ENCODE measurements at places on chromosomes 3 and 15.

DNA sequence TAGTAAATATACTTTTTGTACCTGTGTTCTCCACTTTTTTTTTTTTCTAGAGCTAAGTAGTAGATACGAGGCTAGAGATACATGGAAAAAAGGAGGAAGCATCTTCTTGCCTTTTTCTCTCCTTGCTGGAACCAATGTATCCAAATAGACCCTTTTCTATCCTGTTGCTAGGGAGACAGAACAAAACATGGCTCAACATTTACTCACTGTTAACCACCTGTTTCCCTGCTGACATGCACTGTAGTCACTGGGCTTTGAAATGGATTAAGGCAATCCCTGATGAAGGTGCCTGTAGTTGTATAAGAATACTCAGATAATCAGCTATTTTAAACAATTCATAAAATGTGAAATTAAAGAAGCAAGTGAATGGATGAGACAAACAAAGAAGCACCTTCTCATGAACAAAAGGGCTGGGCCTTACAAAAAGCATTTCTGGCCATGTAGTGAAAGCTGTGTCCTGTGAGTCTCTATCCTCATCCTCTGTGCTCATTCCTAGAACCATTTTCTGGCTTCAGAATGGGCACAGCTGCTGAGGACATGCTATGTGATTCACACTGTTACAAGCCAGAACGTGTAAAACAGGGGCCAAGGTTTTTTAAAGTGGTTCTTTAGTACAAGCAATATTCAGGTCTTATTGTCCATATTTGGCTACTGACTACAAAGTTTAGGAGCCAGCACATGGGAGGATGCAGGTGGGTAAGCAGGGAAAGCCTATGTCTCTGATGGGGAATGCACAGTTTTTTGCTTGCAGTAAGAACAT, 100.4 kb upstream of the NDN start:
- DNase-seq = no peak

GRCh38 chr15:90870354-90871138, 2.2 kb downstream of the FURIN start:
- no peak for DNase-seq

DNA sequence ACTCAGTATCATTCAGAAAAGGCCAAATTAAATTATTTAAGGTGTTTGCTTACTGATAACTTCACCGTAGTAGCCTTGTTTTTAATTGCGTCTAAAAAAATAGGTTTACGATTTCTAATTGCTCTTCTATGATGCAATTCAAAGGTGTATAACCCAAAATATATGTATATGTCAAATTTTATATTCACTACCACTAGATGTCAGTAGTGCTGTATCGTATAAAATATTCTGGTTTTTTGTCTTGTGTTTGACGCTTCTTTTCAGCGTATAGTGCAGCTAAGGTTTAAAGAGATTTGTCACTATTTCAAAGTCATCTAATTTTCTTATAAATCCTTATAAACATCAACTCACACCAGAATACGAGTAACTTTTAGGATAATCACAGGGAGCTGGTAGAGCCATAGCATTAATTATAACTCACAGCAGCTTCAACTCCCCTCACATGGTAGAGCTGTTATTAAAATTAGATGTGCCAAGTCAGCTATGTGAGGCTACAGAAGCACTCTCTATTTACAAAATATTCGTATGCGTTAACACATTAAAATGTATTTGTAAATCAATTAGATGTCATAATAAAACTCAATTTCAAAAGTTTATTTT, 3.5 kb downstream of the PFN2 start:
- DNase-seq = peak; percentile 70

DNA sequence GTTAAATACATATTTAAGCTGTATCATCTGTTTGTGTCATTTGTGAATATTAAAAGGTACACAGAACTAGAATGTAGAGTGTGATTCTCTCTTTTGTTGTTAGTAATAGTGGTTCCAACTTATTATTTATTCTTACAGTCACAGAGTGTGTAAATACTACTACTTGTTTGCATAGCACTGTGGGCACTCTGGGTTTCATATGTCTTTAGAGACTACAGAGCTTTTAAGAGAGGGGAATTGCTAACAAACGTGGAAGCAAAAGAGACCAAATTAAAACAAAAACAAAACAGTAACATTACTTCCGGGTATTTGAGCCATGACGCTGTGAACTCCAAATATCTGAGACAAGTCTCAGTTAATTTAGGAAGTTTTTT, 828.0 kb upstream of the DPPA4 start:
- no peak for DNase-seq

DNA sequence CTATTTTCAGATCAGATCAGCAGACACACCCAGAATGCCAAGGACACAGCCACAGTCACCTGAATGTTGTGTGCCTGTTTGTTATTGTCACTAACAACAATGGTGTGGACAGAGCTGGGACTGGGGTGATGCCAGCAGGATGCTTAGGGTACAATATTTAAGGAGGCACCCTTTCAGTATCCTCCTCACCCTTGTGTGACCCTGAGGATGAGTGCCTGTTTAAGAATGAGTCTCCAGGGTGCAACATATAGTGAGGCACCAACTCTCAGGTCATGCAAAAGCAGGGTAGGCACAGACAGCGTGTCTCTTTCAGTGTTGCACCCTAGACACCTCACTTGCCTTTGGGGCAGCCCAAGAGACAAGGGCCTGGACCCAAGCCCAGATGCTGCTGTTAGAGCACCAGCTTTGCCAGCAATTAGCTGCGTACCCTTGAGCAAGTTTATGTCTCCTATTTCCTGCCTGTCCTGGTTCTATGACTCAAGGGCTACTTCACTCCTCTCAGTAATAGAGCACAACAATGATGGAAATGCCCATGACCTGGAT, 122.6 kb downstream of the AQP9 start:
- DNase-seq = no peak

DNA sequence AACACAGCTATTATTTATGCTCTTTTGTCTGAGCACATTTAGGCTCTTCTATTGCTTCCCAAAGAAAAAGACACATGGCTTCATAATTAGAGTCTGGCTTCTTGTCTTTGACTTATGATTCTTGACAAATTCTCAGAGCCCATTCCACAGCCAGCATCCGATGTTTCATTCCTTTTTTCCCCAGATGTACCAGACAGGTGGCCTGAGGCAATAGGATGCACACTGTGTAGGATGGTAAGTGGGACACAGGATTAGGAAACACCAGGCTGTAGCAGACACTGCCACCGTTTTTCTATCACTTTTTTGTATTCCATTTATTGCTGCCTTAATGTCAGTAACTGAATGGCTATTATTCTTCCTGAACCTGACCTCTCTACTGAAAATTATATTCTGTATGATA, 188.9 kb upstream of the CDIN1 start:
- DNase-seq = no peak

GRCh38 chr15:39359771-39360170, 221.1 kb upstream of the THBS1 start:
- no peak for DNase-seq

Measured in left kidney (tissue), 8 donors.